Thymus (tissue), 14 donors: ENCODE measurements at places on chromosomes 1 and 21.

- no peak for DNase-seq
Measured at GRCh38 chr1:32703479-32704291, 1.1 kb upstream of the SYNC start.

DNA sequence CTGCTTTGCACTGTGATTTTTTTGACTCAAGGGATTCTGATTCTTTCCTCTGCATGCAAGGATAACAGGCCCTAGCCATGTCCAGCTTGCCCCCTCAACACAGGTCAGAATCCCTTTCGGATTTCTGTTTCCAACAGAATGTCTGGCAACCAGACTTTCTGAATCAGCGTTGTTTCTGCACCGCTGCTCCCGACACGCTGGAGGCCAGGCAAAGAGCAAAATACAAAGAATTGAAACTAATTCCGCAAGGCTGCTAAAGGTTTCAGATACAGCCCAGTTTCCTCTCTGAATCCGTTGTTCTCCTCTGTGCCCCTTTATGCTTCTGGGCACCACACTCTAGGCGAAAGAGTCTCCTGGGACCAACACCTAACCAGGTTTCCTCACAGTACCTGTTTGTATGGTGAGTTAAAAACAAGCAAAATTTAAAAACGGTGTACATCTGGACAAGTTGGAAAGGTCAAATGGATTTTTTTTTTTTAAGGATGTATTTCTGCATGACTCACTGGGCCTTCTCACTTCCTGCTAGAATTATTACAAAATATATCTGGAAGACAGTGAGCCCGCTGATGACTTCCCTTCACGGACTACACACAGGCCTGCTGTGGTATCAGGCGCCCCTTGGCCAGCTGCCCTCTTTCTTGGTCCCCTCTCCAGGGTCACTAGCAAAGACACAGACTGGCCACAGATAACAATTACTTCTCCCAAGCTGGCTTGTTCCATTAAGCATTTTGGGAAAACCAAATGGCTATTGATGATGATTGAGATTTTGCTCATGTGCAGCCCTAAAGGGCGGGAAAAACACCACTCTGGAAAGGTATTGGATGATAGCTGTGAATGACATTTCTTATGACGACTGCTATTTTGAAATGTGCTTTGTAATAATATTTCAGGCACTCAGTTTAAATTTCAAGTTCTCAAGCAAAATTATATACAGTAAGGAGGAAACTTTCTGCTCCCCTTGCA is 118.3 kb downstream of the TGFB2 start:
- DNase-seq, result no peak

GRCh38 chr1:28127617-28128257 is 39.3 kb upstream of the EYA3 start:
- no peak for DNase-seq

DNA sequence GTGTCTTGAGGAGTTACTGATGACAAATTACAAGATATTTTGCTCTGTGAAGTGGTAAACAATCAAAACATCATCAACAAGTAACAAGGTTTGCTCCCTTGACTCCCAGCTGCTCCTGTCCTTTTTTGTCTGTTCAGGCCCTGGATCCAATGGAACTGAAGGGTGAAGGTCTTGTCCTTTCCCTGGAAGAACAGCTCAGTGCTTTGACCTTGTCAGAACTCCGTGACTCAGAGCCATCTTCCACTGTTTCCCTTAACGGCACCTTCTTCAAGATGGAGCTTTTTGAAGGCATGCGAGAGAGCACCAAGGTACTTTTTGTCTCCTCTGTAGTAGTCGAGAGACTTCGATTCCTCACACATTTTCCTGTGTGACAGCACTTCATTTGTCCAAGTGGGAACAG is 29.0 kb downstream of the TRIM45 start:
- no peak for DNase-seq

GRCh38 chr1:202154148-202154765 is 6.1 kb downstream of the PTPN7 start:
- DNase-seq, result no peak

- DNase-seq, result no peak
Measured at GRCh38 chr21:39124681-39125251, 58.5 kb downstream of the PSMG1 start.

DNA sequence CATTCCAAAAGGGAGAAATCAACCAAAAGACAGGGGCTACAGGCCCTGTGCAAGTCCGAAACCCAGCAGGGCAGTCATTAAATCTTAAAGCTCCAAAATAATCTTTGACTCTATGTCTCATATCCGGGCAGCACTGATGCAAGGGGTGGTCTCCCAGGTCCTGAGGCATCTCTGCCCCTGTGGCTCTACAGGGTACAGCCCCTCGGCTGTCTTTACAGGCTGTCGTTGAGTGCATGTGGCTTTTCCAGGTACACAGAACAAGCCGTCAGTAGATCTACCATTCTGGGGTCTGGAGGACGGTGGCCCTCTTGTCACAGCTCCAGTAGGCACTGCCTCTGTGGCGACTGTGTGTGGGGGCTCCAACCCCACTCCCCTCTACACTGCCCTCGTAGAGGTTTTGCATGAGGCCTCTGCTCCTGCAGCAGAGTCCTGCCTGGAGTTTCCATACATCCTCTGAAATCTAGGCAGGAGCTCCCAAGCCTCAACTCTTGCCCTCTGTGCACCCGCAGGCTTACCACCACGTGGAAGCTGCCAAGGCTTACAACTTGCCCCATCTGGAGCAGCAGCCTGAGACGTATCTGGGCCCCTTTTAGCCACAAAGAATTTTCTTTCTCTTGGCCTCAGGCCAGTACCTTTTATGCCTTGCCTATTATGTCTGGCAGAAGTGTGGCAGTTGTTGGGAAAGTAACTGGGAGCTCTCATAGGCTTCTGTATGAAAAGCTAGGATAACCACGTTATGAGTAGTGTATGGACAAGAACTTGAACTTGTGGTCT is 52.5 kb downstream of the POU2F1 start:
- DNase-seq, result no peak
